Activated CD8-positive, alpha-beta memory T cell treated with anti-CD3 and anti-CD28 coated beads for 1 hour (primary cell): ENCODE measurements at places on chromosomes 16 and 17.

DNA sequence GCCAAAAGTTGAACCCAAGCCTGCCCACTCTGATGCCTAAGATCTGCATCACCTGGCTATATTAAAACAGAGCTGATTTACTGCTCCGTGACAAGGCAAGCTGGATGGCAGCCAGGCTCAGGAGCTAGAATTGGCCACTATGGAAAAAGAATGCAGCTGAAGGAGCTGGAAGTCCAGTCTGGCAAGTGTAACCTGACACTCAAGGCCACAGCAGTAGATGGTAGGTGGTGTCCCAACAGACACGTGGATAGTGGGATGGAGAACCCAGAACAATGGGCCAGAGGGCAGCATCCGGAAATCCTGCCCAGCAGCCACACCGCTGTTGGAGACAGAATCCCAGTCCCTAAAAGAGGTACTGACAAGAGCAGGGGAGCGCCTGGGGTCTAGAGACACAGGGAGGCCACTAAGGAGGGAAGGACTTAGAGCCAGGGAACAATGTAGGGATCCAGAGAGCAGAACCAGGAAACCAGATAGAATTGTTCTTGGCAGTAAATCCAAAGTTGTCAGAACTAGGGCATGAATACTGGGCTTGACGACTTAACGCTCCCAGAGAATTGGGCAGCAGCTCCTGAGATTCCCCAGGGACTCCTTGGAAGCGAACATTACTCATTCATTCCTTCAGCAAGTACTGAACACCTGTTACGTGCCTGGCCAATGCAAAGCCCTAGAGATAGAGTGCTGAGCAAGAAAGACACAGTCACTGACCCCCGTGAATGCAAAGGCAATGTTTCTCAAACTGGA is 85.7 kb downstream of the CDYL2 start:
- no peak for DNase-seq

DNA sequence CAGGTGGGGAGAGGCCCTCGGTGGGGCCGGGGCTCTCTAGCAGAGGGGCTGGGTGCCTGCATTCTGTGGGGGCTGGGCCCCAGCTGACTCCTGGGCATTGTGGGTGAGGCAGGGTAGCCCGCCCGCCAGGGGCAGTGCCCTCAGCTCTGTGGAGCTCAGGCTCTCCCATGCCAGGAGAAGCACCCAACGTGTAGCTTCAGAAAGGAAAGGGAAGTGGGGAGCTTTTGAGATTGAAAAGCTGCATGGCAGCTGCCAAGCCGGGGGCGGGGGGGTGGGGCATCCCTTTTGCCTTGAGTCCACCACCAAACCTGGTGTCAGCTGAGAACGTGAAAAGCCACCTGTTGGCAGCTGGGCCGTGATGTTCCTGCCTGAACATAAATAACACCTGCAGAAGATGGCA is 192.1 kb upstream of the CIBAR2 start:
- no peak for DNase-seq

- DNase-seq, result no peak
Measured at GRCh38 chr17:7632492-7632894, 2.6 kb downstream of the SHBG start.

- no peak for DNase-seq
Measured at GRCh38 chr16:25488435-25488834, 203.3 kb upstream of the HS3ST4 start.
